ENCODE measurements at places on chromosomes 3 and 15.

DNA sequence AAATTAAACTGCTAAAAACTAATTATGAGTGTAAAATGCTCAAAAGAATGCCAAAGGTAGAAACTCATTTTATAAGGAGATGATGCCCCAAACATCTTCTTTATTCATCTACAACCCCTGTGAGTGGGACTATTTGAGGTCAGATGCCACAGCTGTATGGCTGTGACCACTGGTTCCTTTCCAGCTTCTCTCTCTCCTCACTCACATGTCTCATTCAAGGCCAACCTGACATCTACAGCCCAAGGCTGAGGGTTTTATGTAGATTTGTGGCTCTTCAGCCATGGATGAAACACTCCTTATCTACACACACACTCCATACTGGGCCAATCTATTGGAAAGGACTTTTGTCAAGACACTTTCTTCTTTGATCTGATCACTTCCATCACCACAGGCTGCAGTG lies 231.3 kb downstream of the KCNMB2 start:
- DNase-seq: no peak

DNA sequence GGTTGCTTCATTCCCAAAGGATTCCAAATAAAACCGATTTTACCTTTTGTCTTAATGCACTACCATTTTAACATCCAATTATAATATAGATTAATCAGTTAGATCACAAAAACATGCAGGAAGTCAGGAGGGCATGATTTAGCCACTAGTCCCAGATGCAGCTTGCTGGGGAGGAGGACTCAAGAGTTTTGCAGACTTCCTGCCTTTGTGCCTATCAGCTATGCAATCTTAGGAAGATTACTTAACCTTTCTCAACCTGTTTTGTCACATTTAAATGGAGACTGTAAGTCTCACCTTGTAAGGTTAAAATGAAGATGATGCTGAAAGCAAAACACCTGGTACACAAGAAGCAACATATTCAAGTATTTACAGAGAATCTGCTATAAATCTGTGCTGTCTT lies 242.4 kb upstream of the GOLIM4 start:
- no peak for DNase-seq

- DNase-seq: no peak
Observed at GRCh38 chr3:50459785-50460184, 43.6 kb downstream of the CACNA2D2 start.

DNA sequence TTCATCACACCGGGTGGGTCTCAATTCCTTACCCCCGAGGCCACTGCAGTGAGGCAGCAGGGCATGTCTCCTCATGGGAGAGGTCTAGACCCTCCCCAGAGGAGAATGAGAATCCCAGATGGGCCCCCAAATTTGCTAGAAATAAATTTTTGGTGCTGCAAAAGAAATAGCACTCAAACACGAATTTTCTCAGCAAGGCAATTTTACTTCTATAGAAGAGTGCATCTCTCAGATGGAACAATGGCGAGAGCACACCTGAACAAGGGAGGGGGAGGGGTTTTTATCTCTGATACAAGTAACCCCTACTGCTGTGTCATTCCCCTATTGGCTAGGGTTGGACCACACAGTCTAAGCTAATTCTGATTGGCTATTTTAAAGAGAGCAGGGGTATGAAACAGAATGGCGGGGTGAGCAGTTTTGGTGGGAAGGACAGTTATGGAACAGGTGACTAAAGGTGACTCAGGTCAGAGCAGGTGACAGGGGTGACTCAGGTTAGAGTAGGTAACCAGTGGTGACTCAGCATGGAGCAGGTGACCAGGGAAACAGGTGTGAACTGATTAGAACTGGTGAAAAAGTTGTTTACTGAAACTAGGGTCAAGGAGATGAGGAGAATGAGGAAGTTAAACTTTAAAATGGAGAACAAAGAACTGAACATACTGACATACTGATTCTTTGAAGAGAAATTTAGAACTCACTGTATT lies 93.0 kb upstream of the WNT7A start:
- DNase-seq: no peak

- no peak for DNase-seq
Observed at GRCh38 chr3:99911433-99911832, 93.8 kb downstream of the CMSS1 start.

GRCh38 chr3:115086344-115086743 lies 60.7 kb downstream of the ZBTB20 start:
- DNase-seq: no peak

DNA sequence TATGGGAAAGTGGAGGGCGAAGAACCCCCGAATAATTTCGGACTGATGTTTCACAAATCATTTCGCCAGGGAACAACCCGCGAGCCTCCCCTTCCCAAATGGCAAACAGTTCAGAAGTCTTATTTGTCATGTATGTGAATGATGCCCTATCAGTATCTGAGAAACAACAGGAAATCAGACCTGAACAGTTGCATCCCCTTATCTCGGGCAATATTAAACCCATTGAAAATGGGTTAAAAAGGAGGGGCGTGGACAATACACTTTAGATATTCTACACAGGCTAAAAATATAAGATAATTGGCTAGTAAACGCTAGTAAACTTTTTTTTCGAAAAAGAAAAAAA lies 1003.3 kb upstream of the NR2F2 start:
- no peak for DNase-seq

DNA sequence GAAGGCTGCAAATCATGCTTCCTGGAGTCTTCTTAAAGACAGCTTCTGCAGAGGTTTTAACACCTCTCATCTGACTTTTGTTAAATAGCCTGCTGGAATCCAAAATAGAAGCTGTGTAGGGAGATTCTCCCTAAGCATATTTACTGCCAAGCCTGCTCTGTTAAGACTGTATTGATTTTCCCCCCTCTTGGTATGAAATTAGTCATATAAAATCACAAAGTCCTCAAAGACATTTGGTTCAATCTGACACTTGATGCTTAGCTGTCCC lies 94.6 kb downstream of the ITPR1 start:
- no peak for DNase-seq

GRCh38 chr3:181739628-181740027 lies 27.9 kb downstream of the SOX2 start:
- DNase-seq: no peak

DNA sequence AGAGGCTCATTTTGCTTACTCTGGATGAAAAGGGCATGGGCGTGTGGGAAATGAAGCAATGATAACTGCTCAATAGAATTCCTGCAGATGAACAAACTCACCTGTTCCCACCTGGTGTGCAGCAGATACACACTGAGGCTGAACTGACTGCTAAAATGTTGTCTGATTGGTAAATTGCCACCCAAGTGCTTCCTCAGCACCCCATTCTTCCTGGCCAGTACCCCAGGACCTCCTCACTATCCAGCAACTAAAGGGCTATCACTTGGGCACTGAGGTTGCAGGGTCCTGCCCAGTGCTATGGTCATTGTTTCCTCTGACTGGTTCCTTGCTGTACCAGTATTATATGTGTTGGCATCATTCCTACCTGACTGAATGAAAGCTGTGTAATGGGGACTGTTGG lies 38.0 kb upstream of the DGKG start:
- no peak for DNase-seq
